ENCODE measurements at places on chromosomes 11 and 22.

- DNase-seq: peak; percentile 49
These were observed 7.3 kb downstream of the CABP7 start for GRCh38 chr22:29727131-29727523.

GRCh38 chr11:80925321-80925720, 1484.5 kb upstream of the TENM4 start:
- no peak for DNase-seq

- no peak for DNase-seq
These were observed 8.4 kb downstream of the CWC15 start for GRCh38 chr11:94964934-94965333.

- no peak for DNase-seq
These were observed 6.4 kb downstream of the TMPRSS6 start for GRCh38 chr22:37103151-37103550.

GRCh38 chr11:31601635-31602282, 92.2 kb downstream of the ELP4 start:
- no peak for DNase-seq

DNA sequence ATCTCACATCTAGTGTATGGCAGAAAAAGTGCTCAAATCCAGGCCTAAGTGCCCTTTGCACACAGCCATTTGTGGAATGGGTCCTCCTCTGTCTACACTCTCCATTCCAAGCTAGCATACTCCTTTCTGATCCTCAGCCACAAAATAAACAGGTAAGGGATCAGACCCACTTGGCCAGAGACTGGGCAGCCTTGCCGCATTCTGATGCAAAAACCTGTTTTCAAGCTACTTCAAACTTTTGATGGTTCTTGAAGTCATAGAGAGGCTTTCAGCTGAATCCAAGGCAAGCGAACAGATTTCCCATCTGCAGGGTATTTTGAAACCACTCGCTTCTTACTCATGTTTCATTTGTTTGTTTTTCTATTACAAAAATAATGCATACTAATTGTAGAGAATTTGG, 136.6 kb upstream of the NAV2 start:
- DNase-seq: peak; percentile 46

GRCh38 chr11:111370902-111371578, 8.0 kb downstream of the POU2AF1 start:
- no peak for DNase-seq

GRCh38 chr11:64638018-64638665, 47.1 kb downstream of the SLC22A12 start:
- no peak for DNase-seq

DNA sequence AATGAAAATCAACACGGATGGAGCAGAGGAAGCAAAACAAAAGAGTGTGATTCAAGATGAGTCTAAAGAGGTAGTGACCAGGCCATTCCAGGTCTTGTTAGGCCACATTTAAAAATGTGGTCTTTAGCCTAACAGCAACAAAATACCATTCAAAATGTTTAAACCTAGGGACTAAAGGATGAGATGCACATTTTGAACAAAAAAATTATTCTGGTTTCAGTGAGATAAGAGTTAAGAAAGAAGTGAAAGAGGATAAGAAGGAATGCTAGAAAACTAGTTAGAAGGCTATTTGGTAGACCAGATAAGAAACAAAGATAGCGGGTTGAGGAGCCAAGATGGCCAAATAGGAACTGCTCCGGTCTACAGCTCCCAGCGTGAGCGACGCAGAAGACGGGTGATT, 85.2 kb downstream of the CWF19L2 start:
- DNase-seq: no peak

DNA sequence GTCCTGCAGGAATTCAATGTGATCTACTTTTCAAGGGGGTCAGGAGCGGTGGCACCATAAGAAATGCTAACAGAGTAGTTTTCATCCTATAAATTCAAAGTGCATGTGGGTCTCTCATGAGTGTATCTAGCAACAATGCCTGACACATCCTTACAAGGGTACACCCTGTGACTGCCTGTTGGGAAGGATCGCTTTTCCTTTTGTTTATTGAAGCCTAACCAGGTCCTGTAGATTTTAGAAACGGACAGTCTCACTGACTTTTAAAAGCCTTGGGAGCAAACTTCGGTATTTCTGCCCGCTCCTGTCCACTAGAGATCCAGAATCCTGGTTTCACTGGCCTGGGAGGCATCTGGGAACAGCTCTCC, 102.4 kb downstream of the MICAL2 start:
- DNase-seq: peak; percentile 67

DNA sequence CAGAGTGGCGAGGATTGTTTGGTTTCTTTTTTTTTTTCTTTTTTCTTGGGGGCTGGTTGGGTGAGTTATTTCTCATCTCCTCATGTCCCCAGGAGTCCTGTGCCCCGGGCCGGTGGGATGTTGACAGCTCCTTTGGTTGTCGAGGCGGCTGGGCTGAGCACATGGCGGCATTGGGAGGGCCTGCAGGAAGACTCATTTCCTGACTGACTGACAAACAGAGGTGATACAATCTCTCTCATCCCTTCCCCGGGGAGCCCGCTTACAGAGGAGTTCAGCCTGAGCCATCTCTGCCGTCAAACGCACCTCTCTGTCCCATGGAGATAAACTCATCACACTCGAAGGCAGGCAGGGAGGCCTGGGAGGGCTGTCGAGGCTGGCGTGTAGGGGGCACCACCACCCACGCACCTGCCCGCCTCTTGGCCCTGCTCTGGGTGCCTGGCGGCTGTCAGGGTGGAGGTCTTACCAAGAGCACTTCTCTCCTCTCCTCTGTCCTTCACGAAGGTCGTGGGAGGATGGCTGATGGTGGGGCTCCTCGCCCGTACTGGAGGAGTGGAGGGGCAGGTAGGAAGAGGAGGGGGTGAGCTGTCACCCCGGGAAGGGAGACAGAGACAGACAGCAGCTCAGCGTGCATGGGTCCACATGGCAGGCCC, 60.0 kb upstream of the NECTIN1 start:
- no peak for DNase-seq

DNA sequence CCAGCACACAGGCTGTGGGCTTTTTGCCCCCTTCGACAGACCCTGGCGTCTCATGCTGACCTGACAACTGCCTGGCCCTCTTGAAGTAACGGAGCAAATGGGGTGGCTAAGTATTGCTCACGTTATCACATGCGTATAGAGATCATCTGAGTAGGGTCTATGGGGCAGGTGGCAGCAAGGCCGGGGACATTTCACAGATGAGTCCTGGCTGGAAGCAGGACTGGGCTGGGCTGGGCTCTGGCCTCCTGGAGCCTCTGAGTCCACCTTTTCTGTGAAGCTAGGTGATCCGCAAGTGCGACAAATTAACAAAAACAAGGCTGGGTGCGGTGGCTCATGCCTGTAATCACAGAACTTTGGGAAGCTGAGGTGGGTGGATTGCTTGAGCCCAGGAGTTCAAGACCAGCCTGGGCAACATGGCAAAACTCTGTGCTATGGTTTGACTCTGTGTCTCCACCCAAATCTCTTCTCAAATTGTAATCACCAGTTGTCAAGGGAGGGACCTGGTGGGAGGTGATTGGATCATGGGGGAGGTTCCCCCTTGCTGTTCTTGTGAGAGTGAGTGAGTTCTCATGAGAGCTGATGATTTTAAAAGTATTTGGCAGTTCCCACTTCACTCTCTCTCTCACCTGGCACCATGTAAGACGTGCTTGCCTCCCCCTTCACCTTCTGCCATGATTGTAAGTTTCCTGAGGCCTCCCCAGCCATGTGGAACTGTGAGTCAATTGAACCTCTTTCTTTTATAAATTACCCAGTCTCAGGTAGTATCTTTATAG, 122.0 kb downstream of the MPPED1 start:
- no peak for DNase-seq

- DNase-seq: no peak
These were observed 970 bp downstream of the OR5B21 start for GRCh38 chr11:58506935-58507334.

DNA sequence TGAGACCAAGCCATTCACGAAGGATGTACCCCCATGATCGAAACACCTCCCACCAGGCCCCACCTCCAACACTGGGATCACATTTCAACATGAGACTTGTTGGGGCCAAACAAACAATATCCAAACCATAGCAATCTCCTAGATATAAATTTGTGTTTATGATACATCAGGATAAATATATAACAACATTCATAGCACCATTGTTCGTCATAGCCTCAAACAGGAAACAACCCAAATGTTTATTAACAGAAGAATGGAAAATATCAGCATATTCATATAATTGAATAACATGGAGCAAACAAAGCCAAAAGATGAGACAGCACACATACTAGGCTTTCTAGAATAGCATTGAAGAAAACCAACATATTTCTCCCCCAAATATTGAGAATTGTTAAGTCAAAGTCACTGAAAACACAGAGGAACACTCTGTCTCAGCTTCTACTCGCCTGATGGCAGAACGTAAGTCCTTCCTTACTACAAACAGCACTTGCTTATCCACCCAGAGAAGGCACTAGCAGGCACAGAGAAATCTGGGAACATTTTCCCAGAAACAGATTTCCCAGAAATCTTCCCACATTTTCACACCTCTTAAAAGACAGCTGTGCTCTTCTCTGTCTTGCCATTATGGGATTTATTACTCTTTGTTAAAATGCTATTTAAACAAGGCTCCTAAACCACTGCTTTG, 8.1 kb upstream of the GDPD4 start:
- no peak for DNase-seq

GRCh38 chr11:118961591-118961990, 5.5 kb downstream of the UPK2 start:
- no peak for DNase-seq

GRCh38 chr11:5564259-5565019, 16.1 kb upstream of the OR52H1 start:
- DNase-seq: peak; percentile 57

GRCh38 chr11:9957072-9957471, 293.2 kb downstream of the SWAP70 start:
- no peak for DNase-seq

DNA sequence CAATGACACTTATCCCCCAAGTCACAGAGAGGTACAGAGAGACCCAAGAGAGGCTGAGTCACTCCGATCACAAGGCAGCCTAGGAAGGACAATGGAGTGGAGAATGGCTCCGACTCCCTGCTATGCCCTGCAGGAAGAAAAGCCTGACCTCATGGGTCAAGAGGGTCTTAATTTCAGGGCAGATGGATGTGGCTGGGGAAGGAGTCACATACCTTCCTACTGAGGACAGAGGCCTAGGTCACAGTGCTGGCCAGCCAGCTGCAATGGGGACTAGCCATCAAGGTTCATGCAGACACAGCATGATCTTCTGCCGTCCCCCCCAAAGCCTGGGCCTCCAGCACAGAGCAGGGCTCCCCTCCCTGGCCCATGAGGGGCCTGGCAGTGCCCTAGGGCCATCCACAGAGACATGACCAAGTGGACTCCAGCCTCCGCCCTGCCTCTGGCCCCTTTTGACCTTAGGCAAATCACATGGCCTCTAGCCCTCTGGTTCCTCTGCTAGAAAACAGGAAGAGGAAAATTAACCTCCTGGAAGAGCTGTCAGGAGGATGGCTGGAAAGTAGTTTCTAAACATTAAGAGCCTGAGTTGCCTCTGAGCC, 1.8 kb downstream of the ARRB1 start:
- no peak for DNase-seq

DNA sequence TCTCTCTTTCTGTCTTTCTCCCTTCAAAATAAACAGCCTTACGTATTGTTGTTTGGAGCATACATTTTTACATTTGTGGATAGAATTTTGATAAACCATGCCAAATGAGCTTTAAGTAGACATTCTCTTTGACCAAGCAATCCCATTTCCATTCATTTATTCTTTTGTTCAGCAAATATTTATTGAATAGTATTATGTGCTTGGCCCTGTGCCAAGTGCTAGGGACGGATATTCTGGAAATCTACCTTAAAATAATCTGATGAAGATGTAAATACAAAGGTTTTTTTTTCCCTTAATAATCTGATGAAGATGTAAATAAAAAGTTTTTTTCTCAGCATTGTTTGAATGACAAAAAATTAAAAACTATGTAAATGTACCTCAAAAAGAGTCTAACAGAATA, 2.1 kb downstream of the OLFML1 start:
- DNase-seq: no peak

DNA sequence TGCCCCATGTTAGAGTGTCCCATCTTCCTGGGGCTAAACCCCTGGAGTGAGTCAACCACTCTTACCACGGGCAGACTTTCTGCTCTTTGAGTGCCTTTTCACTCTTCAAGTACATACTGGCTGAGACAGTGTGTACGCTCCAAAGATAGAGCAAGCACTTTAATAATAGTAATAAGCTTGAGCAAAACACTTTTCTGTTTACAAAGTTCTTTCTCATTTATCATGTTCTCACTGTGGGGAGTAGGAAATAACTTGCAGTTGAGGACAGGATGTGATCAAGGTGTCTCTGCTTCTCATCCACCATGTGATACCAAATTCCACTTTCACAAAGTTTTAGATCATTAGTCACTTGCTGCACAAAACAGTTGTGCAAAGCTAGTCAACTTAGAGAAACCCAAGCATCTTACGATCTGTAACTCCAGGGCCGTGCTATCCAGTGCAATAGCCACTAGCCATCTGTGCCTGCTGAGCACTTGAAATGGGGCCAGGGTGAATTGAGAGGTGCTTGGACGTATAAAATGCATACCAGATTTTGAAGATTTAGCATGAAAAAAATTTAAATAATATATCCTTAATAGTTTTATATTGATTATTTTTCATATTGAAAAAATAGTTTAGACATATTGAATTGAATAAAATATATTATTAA, 135.3 kb downstream of the KIF18A start:
- DNase-seq: peak; percentile 12

DNA sequence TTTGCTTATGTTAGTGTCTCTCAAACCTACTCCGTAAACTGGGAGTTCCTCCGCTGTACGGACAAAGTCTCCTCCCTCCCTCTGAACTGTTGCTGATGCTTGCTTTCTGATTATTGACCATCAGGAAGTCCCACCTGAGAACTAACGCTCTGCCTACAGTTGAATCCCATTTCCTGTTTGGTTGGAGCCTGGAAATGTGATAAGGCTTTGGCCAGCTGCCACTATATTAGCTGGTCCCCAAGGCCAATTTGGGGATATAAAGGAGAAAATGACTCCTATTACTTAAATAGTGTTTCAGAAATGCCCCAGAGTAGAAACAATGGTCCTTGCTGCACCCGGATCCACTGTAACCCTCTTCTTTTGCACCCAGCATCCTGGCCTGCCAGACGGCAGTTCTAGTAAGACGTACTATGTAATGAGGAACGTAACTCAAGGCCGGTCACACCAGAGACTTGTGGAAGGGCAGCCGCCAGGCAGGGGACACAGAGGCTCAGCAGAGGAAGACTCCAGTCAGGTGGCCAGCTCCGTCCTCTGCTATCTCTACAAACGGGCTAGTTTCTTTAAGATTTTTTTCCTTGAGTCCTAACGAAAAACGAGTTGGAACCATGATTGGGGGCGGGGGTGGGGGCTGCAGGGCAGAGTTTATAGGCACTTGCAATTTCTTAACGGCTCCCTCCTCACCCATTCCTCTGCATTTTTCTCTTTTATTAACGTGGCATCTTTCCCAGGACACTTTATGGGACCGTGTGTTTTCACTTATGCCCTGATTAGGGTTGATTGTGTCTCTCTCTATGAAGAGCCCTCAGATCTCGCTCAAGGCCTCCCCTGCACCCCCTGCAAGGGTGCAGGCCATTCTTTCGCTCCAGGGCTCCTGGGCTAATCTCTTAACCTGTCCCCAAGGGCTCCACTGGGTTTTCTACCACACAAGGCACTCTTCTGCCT, 72.8 kb upstream of the CDON start:
- no peak for DNase-seq

Data from fibroblast of mammary gland (primary cell).